ENCODE measurements at places on chromosomes 7 and 10. TPM values are rescaled to one million over a fixed set of nuclear protein-coding genes. Genes with fewer than 3 reads are reported as not detected.

DNA sequence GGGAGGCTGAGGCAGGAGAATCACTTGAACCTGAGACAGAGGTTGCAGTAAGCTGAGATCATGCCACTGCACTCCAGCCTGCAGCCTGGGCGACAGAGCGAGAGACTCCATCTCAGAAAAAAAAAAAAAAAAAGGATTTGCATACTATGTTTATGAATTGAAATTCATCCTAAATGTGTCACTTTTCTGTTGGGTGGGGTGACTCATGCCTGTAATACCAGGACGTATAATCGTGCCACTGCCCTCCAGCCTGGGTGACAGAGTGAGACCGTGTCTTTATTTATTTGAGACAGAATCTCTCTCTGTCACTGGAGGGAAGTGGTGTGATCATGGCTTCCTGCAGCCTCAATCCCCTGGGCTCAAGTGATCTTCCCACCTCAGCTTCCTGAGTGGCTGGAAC lies 5.8 kb downstream of the ZNF212 start:
- no peak for DNase-seq

ANKRD61 gene
- not detected for total RNA-seq

- no peak for DNase-seq
These were observed 72.5 kb upstream of the BTBD16 start for GRCh38 chr10:122198631-122199030.

SPDYE6 gene
- not detected for total RNA-seq

GRCh38 chr10:105585753-105586152 lies 944.7 kb downstream of the SORCS3 start:
- DNase-seq = no peak

All from sigmoid colon (tissue), 7 donors.